ENCODE measurements at places on chromosomes 3 and 15. TPM values are rescaled to one million over a fixed set of nuclear protein-coding genes. Genes with fewer than 3 reads are reported as not detected.

The LMLN gene
- 5.2 TPM for total RNA-seq

The TEX9 gene
- 12.2 TPM for total RNA-seq

The TGM5 gene
- 4.1 TPM for total RNA-seq

The C3orf85 gene
- not detected for total RNA-seq

The SLC12A1 gene
- not detected for total RNA-seq
